ENCODE measurements at places on chromosomes 1 and 21. TPM values are rescaled to one million over a fixed set of nuclear protein-coding genes. Genes with fewer than 3 reads are reported as not detected.

The SFN gene
- not detected for total RNA-seq

The WDR64 gene
- not detected for total RNA-seq

The ACTN2 gene
- 3,389 TPM for total RNA-seq

The AGO4 gene
- total RNA-seq: 23.9 TPM

The TMEM52 gene
- total RNA-seq: 0.70 TPM

The TTC39A gene
- 20.3 TPM for total RNA-seq

The CDA gene
- total RNA-seq: 4.0 TPM

The IGSF3 gene
- 5.2 TPM for total RNA-seq

DNA sequence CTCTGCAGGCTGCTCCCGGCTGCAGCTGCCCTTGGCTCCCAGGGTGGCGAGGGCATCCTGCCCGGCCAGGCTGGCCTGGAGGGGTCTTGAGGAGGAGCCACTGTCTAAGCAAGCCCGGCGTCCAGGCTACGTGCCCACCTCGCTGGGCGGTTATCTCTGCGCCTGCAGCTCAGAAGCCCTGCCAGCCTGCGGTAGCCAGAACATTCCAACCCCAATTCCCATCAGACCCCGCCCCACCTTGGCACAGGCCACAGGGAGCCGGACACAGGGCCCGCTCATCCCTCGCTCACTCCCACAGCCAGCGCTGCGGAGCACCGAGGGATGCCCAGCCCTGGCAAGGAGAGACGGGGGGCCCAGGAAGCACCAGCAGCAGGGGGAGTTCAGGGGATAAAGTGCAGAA, 53.9 kb downstream of the MEGF6 start:
- DNase-seq: no peak

GRCh38 chr21:28663754-28664153, 328.9 kb downstream of the LTN1 start:
- DNase-seq: no peak

GRCh38 chr1:147902253-147902845, at the start of gene GJA8:
TSS of gene GJA8 (plus strand) at chr1:147902795. CDS start at chr1:147907956, 5,161 bp downstream.
- no peak for DNase-seq

DNA sequence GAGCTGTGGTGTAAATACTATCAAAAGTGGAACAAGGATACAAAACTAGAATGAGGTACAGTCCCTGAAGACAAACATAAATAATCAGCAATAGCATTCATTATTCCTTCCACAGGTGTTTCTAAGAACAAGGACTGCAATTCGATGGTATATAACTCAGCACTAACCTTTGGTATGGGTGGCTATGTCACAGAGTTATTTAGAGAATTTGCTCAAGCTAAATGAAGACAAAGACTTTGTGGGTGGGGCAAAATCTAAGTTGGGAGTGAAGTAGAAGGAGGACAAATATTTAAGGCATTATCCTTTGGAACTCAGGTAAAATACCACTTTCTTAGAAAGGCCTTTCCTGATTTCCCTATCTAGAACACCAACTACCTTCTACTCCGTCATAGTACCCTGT, 51.5 kb upstream of the CNN3 start:
- DNase-seq: no peak

- no peak for DNase-seq
Measured at GRCh38 chr1:70153739-70154138, 51.6 kb downstream of the LRRC40 start.

DNA sequence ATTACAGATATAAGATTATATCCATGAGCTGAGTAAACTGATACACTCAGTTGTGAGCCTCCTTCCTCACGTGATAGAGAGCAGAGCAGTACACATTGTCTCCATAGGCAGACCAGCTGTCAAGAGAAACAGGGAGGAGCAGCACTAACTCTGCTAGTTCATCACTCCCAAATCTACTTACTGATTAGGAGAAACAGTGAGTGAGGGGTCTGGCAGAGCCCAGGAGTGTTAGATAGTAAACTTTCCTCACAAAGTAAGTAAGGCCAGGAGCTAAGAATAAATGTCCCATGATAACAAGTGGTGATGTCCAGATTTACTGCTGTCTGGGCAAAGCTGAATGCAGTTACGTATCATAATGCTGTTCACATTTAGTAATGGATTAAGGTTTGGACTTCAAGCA, 168.6 kb upstream of the KCNK2 start:
- no peak for DNase-seq

- DNase-seq: peak; percentile 89
Measured at GRCh38 chr1:16019644-16020277, 1.9 kb upstream of the HSPB7 start.

DNA sequence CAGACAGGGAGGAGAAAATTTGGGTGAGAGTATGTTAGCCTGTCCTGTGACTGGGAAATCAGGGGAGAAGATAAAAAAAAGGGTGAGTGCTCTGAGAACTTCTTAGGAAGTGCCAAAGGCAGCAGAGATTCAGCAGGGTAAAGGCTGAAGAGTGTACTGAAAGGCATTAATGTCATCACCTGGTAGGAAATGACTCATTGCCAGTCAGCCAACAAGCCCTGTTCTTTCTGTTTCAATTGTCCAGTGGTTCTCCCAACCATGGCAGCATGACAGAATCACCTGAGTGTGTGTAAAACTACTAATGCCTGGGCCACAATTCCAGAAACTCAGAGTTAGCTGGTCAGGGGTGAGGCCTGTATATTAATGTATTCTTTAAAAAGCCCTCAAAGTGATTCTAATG, 83.5 kb downstream of the INTS7 start:
- no peak for DNase-seq

GRCh38 chr1:18176619-18177018, 69.0 kb downstream of the IGSF21 start:
- DNase-seq: no peak

GRCh38 chr1:147904726-147905125, 2.1 kb downstream of the GJA8 start:
- DNase-seq: no peak

GRCh38 chr21:29215709-29216108, 83.0 kb upstream of the BACH1 start:
- DNase-seq: no peak

- DNase-seq: no peak
Measured at GRCh38 chr1:51928896-51929295, 50.4 kb upstream of the NRDC start.

DNA sequence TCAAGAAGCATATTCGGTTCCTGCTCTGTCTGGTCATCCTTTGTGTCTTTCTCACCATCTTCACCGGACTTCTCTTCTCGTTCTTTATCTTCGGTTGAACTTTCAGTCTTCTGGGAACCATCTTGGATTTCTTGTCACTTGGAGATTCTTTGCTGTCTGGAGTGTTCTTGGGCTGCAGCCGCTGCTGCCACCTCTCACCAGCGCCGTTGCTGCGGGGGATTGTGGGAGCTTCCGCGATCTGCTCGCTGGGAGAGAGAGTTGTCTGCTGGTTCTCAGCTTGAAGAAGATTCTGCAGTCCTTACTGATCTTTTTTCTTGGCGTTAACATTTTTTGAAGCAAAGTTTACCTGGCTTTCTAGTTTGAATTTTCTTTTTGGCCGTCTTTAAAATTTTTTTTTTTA, 1165.2 kb upstream of the PRMT6 start:
- DNase-seq: no peak

DNA sequence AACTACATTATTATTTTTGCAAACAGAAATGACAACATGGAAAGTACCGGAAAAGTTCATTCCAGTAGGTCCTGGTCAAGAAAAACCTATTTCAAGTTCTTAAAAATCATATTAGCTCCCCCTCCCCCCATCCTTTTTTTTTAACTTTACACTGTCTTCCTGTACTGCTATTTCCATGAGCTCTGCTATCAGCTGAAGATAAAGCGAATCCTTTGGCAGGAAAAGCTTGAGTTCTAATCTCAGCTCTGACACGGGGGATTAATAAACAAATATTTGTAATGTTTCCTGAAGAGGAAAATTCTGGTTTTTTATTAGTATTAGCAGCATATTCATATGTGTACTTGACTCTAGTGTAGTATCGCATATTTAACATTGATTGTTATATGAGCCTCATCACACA, 190.7 kb upstream of the ESRRG start:
- DNase-seq: no peak

GRCh38 chr1:241269116-241269515, 87.9 kb downstream of the RGS7 start:
- no peak for DNase-seq

GRCh38 chr21:35178098-35178497, 129.0 kb upstream of the RUNX1 start:
- DNase-seq: no peak

GRCh38 chr1:148372731-148373130, 110.4 kb downstream of the PPIAL4G start:
- no peak for DNase-seq

GRCh38 chr1:167599957-167600581, 30.0 kb upstream of the RCSD1 start:
- DNase-seq: no peak

DNA sequence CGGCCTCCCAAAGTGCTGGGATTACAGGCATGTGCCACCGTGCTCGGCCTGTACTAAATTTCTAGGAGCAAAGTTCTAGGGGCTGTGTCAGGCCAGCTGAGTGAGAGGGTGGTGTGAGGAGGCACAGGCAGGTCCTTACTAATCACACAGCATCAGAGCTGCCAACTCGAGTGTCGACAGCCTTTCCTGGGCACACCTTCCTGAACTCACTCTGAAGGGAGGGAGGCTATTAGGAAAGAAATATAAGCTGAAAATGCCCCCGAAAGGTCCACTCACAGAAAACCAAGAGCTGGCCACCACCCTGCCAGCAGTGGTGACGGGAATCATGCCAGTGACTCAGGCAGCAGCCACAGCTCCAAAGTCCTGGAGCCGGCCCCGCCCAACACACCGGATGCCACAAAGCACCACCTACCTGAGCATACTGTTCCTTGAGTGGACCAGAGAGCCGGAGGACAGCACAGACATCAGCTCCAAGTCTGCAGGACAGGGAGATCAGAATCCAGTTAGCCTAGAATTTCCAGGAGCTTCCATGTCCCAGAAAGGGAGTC, 4.5 kb downstream of the PMVK start:
- DNase-seq: no peak

DNA sequence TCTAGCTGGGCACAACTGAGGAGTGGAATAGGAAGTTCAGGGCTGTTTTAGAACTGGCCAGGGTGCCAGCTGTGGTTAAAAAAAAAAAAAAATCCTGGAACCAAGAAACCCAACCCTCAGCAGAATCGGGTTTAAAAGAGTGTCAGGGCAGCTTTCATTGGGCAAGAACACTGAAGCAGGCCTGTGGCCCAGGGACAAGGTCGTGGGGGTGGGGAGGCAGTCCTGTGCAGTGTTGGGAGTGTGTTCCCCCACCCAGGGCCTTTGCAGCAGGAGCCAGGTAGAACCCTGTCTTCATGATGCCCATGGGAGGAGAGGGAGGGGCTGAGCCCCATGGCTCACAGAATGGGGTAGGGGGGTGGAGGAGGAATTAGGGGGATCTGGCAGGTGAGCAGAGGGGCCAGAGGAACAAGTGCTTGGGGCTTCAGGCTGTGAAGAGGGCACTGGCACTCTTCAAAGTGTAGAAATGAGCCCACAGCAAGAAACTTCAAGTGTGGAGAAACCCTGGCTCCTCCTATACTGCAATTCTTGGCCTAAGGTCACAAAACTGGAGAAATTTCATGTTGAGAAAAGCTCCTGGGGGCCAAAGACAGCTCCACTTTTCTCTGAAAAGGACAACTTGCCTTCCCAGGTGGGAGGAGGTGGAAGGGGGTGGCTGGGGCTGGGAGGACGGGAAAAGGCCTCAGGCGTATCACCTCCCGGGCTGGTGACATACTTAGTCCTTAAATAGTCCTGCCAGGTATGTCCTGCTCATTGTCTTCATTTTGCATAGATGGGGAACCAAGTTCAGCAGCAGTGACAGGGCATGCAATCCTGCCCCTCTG, 39.3 kb downstream of the KIAA1614 start:
- peak; percentile 50 for DNase-seq

DNA sequence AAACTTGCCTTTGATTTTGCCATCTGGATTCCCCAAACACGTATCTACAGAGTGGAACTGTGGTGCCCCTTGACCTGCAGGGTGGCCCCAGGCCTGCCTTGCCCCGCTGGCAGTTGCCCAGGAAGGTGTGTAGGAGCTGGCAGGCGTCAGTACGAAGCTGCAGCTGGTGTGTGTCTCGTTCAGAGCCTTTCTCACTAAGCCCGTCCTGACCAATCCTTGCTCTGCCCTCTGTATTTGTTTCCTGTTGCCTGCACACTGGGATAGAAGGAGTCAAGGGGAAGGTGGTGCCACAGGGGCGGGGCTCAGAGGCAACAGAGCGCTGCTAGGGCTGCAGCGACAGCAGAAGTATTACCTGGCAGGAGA, 5.2 kb upstream of the VSIG8 start:
- DNase-seq: no peak

DNA sequence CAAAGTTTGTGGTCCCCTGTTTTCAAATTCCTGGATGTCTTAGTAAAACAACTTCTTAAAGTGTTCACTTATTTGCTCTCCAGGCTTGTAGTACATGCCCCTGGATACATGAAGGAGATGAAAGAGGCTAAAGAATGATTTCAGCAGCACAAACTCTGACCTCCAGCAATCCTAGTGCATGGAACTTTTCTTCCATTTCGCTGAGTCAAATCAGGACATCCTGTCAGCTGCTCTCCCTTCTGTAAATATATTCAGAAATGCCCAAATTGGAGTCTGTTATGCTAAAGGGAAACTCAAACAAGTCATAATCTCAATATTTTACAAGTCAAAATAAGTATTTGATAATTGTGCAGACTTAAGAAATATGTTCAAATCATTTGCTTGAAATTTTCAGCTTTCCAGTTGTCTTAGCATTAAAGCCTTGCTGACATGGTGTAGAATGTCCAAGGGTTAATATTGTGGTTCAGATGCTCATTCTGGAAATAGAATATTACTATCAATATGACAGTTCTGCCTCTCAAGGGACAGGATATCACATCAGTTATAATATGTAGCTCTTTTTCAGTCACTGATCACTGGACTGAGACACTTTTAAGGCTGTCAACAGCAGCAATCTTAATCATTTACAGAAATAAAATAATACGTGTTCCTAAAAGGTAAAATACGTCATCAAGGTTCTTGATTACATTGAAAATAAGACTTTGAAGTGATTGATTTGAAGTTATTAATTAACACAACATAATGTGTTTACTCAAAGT, 1157.3 kb downstream of the PLA2G4A start:
- no peak for DNase-seq

DNA sequence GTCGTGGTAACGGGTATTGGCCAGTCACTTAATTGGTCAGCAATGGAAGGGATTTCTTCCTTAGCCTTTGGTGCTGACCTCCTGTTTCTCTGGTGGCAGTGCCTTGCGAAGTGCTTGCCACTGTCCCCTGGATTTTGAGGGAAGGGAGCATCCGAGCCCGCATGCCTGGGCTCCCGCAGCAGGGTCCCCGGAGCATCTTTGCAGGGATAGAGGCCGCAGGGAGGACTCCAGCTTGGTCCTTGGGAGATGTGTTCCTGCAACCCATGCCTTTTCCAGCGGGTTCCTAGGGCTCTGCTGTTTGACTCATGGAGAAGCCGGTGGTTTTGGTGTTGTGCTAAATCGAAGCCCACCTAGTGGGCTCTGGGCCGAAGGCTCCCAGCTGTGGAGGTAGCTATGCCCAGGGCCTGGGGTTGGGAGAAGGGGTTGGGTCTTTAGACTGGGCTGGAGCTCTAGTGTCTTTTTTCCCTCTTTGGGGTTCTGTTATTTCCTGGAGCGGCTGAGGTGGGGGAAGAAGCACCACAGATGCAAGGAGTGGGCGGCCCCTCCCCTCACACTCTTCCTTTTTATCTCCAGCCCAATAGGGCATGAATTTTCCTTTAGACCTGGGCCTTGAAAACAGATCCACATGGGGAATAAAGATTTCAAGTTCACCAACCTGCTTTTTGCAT, 39.0 kb downstream of the PIK3CD start:
- DNase-seq: no peak

- no peak for DNase-seq
Measured at GRCh38 chr1:85320371-85321131, 44.1 kb upstream of the BCL10 start.

GRCh38 chr1:39214714-39214997, 10.2 kb downstream of the MACF1 start:
- DNase-seq: no peak
